ENCODE measurements at places on chromosomes 7 and 10.

GRCh38 chr10:99858849-99859248 is 76.4 kb downstream of the ABCC2 start:
- no peak for DNase-seq

GRCh38 chr7:73595358-73595757 is 17.0 kb upstream of the TBL2 start:
- DNase-seq: no peak

DNA sequence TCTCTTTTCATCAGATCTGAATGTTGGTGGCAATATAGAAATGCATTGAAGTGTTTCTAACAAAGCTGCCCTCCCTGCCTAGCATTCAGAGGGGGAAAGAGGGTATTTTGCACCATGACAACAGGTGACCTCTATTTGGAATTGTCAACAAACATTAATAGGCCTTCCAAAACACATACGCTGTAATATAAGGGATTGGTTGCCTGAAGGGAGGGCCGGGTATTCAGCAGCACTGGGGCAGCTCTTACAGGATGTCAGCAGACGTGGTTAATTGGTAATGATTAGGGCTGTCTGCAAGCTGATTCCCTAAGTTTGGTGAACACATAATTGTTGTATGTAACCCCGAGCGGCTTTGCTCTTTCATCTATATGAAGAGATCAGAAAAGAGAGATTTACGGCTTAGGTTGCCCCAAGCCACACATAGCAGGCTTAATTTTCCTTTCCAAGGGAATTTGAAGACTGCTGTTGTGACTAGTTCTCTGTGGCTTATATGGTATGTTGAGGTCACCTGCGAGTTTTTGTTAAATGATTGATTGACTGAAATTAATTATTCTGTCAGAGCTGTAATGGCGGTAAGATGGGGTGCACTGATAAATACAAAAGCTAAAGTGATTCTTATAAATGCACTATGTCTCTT is 759.3 kb downstream of the LRMDA start:
- DNase-seq: no peak

DNA sequence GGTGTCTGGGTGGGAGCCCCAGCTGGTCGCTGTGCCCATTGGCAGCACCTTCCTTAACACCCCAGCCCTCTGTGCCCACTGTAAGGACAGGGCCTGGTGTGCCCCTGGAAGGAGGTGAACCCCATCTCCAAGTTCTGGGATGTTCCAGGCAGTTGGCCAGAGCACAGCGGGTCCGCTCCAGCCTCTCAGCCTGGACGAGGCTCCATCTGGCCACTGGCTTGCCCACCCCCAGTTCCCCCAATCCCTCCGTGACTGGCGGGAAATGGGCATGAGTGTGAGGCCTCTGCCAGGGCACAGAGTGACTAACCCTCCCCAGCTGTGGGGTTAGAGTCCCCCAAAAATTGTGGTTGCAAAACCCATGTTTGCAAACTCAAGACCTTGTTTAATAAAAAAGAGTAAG is 15.6 kb downstream of the GRIFIN start:
- no peak for DNase-seq

DNA sequence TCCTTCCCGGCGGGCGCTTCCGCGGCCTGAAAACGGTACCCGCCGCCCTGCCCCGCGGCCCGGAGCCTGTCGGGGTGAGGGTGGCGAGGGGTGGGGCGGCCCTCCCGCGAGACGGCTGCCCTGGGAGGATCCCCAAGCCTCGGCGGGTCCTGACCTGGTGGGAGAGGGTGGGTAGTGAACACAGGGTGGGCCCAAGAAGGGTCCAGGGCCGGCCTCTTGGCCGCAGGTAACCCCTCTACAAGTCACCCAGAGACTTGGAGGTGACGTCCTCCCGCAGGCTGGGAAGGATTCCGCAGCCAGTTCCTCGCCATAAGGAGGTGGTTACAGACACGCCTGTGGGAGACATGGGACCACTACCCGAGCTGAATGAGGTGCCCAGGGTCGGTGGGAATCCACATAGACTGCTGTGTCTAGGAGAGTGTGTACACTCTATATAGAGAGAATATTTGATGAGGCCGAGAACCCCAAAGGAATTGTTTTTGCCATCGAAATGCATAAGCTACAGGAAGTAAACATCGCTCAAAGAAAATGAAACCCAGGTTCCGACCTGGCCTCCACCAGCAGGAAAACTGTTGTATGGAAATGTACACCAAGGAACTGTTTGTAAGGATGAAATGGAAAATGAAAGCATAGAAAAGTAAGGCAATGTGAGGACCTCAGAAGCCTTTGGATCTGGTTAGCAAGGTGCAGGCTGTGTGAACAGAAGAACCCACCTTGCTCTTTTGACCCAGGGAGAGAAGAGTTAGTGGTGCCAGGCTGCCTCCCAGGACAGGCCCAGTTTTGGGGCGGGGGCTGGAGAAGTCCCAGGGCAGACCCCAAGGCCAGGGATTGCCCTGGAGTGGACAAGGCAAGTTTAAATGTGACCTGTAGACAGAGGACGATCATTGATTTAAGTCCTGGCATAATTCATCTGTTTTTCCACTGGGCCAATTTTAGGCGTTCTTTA is 659 bp downstream of the OPTN start:
- DNase-seq: peak; percentile 22

GRCh38 chr10:50558371-50558770 is 65.4 kb downstream of the SGMS1 start:
- DNase-seq: no peak

GRCh38 chr7:69896121-69896520 is 297.8 kb downstream of the AUTS2 start:
- DNase-seq: no peak

- no peak for DNase-seq
Measured at GRCh38 chr7:108001764-108002725, 916 bp downstream of the LAMB1 start.

- peak; percentile 51 for DNase-seq
Measured at GRCh38 chr7:43647673-43648472, 65.0 kb downstream of the STK17A start.

GRCh38 chr7:115721293-115722217 is 309.0 kb downstream of the TFEC start:
- no peak for DNase-seq

DNA sequence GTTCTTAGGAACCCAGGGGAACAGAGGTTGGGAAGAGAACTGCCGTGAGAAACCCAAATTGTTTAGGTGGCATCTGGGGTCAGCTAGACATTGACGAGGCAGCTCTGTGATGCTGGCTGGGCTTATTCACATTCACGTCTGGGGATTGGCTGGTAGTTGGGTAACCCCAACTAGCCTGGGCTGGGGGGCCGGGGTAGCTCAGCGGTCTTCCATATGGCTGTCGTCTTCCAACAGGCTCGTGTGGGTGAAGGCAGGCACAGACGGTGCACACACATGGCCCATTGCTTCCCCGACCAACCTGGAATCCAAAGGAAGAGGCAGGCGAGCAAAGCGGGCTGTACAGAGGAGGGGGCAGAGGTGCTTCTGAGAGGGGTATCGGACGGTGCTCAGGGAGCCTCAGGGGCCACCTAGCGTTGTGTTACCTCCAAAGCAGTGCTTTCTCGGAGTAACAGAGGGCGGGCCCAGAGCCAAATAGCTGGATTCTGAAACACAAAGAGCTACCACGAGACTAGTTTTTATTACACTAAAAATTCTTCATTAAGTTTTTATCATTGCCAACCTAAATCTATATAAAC is 34.5 kb downstream of the MKI67 start:
- DNase-seq: no peak

DNA sequence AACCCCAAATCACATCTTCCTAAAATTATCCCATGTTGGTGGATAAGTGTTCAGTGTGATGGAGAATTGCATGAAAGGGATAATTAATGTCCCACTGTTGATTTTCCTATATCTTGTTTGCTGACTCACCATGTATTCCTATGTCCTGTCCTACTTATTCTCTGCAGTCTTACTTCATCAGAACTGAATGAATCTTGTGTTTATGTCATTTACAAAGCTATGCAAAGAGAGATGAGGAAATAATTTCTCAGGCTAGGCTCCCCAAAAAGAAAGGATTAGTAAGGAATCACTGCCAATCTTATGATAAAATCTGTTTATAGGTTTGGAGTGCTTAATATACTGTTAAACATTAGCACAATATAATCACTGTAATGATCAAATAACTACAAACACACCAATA is 360.8 kb downstream of the CRPPA start:
- no peak for DNase-seq

DNA sequence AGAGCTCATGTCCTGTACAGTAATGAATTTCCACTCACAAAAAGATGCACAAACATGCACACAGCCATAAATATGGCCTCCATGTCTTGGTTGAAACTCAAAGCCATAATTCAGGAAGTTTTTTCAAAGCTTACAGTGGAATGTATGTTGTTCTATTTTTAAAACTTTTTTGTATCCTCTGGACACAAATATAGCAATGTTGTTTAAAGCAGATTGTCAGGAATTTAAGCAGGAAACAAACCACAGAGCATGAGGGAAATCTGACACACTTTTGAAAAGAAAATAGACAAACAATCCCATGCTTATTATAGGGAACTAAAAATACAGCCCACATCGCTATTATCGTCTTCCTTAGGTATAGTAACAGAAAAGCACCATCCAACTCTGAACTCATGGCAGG is 21.5 kb downstream of the LRRN3 start:
- DNase-seq: no peak

- no peak for DNase-seq
Measured at GRCh38 chr7:156746891-156747290, 106.3 kb downstream of the RNF32 start.

DNA sequence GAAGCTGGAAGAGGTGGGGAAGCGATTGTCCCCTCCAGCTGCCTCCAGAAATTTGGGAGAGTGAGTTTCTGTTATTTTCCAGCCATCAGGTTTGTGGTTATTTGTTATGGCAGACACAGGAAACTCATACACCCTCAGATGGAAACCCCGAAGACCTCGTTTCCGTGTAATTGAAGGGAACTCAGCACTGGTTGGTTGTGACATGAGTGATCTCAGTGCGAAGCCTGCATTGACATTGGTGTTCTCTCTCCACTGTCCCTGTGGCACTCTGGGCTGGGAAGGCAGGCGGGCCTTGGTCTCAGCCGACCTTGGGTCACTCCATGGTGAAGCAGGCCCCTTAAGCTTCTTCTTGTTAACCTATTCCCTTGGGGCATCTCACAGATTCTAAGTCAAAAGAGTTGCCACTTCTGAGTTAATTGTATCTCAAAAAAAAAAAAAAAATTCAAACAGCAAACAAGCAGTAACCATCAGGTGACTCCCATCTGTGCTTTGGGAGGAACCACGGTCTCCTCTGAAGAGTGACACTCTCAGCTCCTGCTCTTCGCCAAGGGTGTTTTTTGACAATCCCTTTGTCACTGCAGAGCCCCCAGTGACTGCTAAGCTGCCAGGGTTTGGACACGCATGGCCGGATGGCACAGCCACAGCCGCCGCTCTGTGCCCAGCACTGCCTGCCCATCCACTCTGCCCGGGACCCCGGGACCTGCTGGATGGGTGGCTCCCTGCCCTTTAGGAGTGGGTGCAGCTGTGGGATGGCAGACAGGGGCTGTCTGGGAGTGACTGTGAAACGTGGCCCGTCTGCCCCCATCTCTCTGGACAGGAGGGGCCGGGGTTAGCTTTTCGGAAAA is 233.6 kb downstream of the PRPF18 start:
- DNase-seq: no peak

DNA sequence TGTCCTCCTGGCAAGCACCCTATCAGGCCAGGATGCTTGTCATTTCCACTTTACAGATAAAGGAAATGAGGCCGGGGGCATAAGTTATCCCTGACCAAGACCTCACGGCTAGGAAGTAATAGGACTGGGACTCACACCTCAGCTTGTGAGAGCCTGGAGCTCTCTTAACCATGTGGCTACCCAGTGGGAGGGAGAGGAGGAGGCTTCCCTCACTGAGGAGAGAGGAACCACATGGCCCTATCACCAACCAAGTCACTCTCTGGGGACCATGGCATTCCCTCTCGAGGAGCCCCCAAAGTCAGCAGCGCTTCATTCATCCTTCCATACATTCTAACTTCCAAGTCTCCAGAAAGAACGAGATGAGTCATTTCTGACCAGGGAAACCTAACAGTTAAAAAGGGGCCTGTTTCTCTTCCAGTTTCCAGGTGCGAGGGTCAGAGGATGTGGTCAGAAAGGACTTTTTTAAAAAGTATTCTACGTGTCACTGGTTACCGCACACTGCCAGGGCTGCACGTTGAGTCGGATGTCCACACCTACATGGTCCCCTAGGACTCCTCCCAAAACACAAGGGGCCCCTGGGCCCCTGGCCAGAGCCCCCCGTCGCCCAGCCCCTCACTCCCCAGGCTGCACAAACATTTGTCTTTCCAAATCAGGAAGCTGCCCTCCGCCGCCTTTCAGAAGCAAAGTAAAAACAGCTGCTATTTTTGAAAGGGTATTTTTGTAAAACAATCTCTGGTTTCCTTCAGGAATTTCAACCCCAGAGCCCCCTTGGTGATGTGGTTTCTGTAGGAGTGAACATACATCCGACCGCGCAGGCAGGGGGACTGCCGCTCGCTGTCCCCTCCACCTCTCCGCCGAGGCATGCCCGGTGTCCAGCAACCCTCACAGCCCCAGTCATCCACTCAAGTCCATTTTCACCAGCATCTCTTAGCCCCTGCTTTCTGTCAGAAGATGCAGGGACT is 128.2 kb upstream of the CHST15 start:
- DNase-seq: no peak

DNA sequence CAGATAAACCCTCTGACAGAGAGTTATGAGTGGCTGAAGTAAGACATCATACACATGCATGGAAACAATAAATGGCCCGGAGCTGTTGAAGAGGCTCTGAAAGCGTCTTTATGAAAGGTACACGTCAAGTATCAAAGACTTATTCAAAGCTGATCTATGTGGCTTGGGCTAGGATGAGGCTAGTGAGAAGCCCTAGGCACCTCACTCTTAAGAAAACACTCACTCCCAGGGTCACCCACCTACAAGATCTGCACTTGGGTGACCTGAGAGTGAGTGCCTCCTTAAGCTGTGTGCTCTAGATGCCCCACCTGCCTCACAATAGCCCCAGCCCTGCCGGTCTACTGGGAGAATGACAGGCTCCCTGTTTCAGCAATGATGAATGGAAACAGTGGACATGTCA is 1.1 kb upstream of the GIMAP1 start:
- peak; percentile 25 for DNase-seq
